ENCODE measurements at places on chromosomes 1 and 21.

DNA sequence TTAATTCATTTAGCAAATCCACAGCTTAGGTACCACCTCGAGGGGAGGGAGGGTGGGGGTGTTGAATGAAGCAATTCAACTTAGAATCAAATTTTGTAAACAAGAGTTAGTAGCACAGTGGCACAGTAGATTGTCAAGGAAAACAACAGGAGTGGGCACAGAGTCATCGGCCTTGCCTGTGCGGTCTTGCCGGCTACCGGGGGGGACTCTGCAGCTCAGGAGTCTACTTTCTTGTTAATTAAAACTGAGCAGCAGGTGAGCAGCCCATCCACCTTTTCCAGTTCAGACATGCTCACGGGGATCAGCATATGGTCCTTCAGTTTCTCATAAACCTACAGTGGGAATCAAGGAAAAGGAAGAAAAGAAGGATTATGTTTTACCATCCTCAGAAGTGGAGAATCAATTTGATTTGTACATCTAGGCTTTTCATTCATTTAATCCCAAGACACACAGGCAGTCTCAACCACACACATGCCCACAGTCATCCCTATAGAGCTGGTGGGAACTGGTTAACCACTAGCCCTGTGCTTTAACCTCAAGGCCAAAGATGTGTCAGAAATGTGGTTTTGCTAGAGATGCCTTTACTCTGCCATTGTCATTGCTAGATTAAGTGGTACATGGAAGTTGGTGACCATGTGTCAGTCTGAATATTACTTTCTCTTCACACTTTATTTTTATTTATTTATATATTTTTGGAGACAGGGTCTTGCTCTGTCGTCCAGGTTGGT is 45.0 kb upstream of the BCL10 start:
- no peak for DNase-seq

DNA sequence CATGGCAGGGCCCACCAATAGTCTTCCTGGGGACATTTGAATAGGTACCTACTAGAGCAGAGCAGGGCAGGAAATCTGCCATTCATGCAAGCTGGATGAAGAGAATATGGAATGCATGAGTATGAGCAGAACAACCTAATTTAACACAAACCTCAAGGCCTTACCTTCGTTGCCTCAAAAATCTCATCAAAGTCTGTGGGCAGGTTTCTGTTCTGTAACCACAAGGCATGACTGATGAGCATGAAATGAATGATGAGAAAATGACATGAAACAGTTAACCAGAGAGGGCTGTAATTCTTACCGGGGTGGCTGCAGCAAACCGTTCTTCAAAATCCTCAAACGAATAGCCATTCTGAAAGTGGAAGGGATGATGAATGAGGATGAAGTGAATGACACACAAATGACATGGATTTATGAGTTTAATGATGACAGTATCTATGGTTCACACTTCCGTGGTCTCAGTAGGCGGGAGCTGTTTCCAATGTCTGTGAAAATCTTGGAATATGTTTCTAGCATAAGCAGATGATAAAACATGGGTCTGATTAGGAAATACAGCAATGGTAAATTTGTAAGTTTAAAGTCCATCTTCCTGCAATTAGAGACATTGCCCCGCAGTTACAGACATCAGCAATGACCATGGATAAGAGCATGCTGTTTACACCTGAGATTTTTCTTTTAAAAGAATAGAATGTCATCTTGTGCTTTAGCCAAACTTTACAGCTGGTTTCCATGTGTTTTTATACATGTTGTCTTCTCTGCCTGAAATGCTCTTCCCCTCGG is 67.6 kb upstream of the C8B start:
- no peak for DNase-seq

GRCh38 chr1:160704250-160704649 is 7.4 kb downstream of the CD48 start:
- peak; percentile 2 for DNase-seq

DNA sequence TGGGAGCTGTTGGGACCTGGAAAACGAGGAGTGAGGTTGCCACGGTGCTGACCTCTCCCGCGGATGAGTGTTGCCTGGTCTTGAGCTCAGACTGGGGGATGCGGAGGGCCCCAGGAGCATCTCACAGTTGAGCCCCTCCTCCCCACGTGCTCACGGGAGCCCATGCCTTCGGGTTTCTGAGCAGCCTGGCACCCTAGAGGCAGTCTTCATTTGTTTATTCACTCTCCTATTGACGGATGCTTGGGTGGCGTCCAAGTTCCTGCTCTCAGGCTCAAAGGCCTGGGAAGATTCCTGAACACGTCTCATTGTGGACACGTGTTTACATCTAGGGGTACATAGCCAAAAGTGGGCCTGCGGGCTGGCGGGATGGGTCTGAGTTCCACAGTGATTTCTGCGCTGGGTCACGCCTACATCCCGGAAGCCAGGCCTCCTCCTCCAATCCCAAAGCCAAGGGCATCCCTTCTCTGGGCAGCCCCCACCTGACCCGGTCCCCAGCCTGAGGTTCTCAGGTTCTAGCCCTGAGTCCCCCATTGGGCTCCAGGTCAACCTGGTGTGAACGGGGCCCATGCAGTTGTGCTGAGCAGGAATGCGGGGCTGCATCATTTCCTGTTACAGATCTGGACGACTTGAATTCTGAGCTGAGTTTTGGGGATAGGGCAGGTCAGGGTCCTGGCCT is 14.7 kb downstream of the WNT3A start:
- no peak for DNase-seq

DNA sequence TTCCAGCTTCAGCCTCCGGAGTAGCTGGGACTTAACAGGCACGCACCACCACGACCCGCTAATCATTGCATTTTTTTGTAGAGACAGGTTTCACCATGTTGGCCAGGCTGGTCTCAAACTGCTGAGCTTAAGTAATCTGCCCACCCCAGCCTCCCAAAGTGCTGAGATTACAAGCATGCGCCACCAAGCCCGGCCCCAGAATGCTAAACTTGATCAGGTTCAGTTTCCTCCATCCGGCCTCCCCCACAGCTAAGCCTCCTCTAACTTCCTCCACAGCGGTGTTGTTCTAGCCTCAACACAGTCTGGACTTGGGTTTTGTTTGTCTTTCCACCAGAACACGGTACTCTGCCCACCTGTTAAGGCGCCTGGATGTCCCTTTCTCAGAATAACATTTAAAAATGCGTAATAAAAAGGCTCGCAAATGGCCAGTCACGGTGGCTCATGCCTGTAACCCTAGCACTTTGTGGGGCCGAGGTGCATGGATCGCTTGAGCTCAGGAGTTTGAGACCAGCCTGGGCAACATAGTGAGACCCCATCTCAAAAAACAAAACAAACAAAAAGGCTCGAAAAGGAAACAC is 2.4 kb downstream of the PARP1 start:
- DNase-seq = peak; percentile 72

DNA sequence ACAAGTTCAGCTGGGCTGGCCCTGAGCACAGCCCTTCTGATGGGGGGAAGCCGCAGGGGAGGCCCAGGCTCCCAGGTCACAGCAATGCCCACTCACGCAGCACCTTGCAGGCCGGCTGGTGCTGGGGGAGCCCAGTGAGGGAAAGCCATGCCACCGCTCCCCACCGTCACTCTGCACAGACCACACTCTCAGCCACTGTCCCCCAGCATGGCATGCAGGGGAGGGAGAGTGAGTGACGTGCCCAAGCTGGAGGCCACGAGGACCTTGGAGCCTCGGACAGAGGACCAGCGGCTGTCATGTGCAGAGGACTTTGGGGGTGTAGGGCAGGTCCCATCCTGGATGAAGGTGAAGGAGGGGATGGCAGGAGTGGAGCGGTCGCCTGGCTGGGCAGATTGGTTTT is 25.1 kb downstream of the SLC45A1 start:
- DNase-seq = no peak

GRCh38 chr1:112636056-112636455 is 16.4 kb downstream of the CAPZA1 start:
- DNase-seq = no peak

- DNase-seq = no peak
These were observed 91.2 kb downstream of the TNFSF18 start for GRCh38 chr1:172959571-172959970.

DNA sequence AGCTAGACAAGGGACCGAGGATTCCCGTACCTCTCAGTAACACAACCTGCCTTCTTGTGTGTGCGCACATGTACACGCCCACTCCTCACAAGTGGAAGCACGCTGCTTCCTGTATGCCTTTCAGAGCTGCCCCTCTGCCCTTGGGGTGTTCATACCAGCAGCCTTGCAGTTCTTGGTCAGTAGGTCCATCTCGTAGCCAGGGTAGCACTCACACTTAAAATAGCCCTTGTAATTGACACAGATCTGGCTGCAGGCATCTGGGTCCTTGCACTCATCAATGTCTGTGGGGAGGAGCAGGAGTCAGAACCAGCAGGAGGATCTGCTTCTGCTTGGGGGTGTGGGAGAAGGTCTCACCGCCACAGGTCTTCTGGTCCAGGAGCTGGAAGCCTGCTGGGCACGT is 32.6 kb upstream of the MAGOH start:
- no peak for DNase-seq

DNA sequence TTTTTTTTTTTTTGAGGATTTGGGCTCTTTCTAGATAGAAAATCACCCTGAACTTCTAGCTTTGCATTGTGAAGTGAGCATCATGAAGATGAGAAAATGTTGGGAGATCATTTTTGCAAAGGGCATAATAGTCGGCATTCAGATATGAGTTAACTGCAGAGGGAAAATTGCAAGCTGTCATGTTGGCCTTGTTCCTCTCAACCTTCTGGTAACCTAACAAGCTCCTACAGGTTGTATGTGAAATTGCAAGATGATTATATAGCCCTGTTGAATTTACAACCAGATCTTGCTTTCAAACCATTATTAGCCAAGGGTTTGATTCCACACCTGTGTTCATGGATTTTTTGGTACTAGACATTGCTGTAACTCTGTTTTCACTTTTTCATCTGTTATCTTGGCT is 2.2 kb downstream of the ELOA start:
- peak; percentile 71 for DNase-seq

DNA sequence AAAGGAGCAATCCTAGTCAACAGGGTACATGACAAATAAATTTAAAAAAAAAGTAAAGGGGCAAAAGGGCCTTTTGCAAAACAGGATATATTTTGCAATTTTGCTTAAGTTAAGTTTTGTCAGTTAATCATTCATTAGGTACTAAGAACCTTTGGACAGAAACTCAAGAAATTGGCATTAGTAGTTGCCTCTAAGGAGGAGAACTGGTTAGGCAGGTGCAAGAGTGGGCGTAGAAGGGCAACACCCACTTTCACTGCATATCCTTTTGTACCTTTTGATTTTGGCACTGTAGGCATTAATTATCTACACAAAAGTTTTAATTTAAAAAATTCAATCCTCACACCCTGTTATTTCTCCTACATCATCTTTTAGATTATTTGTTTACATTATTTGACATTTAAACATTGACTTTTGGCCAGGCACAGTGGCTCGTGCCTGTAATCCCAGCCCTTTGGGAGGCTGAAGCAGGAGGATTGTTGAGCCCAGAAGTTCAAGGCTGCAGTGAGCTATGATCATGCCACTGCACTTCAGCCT is 4.3 kb downstream of the DDAH1 start:
- DNase-seq = no peak

DNA sequence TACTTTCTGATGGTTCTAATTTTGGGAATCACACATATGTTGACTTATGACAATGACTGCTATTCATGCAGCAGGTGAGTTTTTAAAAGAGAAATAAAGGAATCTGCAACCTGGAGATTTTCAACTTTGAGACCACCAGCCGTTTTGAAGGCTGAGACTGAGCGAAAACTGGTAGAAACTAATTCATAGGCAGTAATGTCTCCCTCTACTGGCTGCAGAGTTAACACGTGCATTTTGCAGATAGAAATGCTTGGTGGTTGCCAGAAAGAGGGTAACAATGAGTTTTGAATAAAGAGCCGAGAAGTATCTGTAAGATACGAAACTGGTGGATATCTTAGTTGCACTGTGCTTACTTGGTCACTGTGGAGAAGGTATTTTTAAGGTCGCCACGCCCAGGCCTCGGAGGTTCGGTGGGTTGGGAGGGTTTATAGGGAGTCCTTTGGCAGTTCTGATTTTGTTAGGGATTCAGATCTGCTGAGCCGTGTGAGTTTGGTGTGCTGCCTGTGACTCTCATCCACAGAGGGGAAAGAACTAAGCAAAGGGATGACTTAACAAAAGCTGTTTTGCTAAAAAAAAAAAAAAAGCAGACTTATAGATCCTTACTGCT is 83.0 kb downstream of the RYR2 start:
- DNase-seq = peak; percentile 30

GRCh38 chr1:245051349-245052221 is 103.2 kb upstream of the KIF26B start:
- no peak for DNase-seq

DNA sequence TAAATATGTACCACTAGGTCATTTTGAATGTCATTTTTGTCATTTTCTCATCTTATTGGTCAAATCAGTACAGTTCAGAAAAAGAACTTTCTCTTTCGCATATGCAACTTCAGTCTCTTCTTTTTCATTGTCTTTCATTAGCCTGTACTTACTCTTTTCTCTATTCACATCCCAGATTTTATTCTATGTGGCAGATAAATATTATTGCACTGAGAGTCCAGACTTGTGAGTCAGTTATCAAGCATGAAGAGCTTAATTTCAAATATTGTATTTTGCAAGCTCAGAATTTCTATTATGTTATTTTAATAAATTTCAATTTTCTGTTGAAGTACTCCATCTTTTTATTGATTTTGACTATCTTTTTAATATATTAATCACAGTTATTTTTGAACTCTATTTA is 105.2 kb upstream of the PALMD start:
- DNase-seq = no peak

- DNase-seq = no peak
These were observed 102.3 kb downstream of the PDE4B start for GRCh38 chr1:65894738-65895605.

DNA sequence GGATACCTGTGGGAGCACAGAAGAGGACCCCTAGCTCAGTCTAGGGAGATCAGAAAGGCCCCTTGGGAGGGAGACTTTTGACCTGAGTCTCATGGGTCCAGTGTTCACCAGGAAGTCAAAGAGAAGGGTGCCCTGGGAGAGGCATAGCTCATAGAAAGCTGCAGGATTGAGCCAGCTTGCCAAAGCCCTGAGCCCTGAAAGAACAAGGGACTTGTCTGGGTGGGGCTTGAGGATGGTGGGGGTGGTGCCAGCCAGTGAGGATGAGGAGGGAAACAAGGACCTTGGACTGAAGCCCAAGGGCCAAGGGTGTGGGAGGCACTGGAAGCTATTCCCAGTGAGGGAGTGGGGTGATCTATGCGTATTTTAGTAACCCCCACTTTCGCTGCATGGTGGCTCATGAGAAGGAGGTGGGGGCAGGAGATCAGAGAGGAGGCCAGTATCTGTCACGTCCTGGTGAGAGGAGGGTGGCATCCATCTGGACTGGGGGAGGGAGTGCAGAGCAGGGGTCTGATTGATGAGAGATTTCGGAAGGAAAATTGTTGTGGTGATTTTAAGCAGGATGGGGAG is 28.4 kb downstream of the DMBX1 start:
- DNase-seq = no peak

DNA sequence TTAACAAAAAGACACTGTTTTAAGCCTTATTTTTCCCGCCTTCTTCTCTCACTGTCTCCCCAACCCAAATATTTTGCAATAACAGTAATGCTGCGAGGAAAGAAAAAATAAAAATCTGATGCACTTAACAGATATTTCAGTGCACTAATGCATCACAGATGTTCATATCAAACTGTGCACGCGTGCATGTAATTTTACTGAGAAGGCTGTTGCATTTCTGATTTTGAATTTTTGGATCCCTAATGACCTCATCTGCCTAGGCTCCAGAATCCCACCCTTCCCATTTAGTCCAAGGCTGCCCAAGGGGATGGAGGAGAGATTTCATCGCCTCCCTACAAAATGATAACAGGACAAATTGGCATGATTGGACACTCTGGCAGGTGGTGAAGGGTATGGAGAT is 5.5 kb downstream of the TRABD2B start:
- DNase-seq = no peak

- DNase-seq = peak; percentile 31
These were observed 30.5 kb downstream of the BATF3 start for GRCh38 chr1:212669102-212669501.

GRCh38 chr1:233679030-233679429 is 65.1 kb downstream of the KCNK1 start:
- DNase-seq = no peak

Data from MM.1S (cell line).